D721Med (cell line): ENCODE measurements at places on chromosomes 6 and 20.

- no peak for DNase-seq
Observed at GRCh38 chr20:50762045-50762422, 30.7 kb downstream of the PARD6B start.

- no peak for DNase-seq
Observed at GRCh38 chr6:105596284-105596755, 193.4 kb upstream of the PREP start.

- DNase-seq = no peak
Observed at GRCh38 chr20:35166242-35166830, 5.5 kb upstream of the PROCR start.

DNA sequence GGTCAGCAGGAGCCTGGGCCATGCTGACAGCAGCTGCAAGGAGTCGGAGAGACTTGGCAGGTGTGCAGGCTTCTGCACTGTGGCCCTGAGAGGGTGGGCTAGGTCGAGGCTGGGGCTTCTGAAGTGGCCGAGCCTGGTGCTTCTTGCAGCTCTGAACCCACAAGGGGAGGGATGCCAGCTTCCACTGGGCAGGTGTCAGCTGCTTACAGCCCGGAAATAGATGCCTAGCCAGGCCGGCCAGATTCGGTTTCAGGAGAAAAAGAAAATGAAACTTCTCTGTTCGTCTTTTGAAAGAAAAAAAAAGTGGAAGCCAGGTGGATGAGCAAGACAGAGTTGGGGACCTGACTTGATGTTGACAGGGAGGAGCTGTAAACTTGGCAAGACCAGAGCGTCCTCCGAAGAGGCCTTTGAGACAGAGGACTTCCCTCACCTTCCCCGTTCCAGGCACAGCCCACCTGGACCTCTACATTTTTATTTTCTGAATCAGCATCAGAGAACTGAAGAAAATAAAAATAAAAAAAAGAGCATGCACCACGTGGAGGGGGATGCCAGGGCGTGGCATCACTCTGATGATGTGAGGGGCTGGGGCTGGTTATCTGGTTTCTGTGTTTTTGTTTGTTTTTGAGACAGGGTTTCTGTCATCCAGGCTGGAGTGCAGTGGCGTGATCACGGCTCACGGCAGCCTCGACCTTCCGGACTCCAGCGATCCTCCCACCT lies at the start of gene ZBP1:
TSS of gene ZBP1 (minus strand) at position 153 of the 717 bp plus-strand sequence. CDS start at position 22, 131 bp downstream.
- no peak for DNase-seq

GRCh38 chr6:137025786-137026730 lies 18.7 kb downstream of the IL20RA start:
- DNase-seq = no peak

GRCh38 chr6:133899556-133899955 lies 10.6 kb downstream of the TCF21 start:
- no peak for DNase-seq

DNA sequence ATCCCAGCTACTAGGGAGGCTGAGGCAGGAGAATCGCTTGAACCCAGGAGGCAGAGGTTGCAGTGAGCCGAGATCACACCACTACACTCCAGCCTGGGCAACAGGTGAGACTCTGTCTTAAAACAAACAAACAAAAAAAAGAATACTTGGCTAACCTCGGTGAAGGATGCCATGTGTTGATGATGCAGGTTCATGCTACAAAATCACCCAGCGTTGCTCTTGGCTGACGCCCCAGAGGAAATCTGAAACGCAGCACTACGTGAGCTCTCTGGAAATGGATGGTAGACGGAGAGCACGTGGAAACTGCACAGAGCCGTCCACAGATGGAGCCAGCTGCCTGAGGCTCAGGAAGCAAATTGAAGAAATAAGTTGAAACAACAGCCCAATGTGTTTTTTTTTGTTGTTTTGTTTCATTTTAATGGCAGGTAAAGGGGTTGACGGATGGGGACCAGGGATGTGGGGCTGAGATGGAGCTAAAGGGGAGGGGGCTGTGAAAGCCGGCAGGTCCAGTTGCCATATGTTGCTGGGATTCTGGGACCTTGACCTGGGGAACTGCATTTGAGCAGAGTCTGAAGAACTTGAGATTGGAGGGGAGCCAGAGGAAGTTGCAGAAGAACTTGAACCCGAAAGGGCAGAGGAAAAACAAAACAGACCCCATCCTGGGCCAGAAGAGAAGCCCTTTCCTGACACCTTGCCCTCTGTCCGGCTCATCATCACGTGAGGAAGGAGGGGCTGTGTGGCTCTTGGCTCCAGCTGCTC lies 12.8 kb upstream of the MANBAL start:
- DNase-seq = no peak

DNA sequence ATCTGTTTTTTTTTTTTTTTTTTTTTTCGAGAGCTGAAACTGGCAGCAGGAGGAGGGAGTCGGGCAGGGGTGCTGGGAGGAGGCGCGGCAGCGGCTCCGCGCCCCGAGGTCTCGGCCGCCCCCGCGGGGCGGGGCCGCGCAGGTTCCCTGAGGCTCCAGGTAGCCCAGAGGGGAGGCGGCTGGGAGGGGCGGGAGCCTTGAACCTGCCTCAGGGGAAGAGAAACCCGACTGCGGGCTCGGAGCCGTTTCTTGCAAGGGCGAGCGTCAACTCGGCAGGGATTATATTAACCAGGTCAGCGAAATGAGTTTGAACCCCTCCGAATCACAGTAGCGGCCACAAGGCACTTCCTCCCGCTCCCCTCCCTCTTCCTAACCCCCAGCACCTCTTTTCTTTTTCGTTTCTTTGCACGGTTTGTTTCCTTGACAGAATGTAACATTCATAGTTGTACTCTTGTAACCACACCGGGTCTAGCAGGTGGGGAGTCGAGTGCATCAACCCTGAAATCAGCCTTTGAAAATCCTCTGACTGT lies 2.0 kb downstream of the MYB start:
- DNase-seq = no peak

GRCh38 chr6:159267165-159267564 lies 98.0 kb downstream of the FNDC1 start:
- DNase-seq = no peak

- DNase-seq = no peak
Observed at GRCh38 chr20:57160985-57161384, 105.5 kb downstream of the BMP7 start.

GRCh38 chr20:63915471-63915870 lies 20.5 kb downstream of the DNAJC5 start:
- no peak for DNase-seq

DNA sequence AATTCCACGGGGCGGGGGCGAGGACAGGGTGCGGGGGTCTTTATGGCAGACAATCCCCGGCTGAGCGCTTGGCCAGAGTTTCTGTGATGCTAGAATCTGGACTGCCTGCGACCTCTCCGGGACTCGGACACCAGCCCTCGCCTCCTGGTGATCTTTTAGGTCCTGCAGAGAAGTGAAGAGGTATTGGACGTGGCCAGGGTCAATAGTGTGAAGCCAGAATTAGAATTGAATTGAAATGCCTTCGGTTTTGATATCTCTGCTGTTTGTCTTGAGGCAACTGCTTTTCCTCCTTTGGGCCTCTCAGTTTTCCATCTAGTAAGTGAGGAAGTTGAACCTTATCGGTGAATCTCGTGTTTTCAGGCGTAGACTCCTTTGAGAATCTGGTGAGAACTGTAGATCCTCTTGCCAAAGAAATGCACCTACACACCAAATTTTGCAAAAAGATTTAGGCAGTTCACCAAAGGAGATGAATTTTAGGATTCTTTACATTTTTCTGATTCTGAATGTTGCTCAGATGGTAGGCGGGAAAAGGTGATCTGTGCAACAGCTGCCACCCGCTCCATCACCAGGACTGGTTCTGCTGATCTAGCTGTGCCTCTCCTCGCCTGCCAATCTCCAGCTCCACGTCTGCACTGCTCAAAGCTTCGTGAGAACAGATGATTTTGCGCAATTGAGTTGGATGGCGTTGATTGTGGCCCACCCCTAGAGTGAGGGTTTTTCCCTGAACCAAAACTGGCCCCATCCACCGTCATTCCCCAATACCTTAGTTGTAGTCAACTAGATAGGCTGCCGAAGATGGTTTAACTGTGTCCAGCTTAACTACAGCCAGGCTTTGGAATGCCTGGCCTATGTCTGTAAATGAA lies 837 bp upstream of the OSER1 start:
- no peak for DNase-seq

DNA sequence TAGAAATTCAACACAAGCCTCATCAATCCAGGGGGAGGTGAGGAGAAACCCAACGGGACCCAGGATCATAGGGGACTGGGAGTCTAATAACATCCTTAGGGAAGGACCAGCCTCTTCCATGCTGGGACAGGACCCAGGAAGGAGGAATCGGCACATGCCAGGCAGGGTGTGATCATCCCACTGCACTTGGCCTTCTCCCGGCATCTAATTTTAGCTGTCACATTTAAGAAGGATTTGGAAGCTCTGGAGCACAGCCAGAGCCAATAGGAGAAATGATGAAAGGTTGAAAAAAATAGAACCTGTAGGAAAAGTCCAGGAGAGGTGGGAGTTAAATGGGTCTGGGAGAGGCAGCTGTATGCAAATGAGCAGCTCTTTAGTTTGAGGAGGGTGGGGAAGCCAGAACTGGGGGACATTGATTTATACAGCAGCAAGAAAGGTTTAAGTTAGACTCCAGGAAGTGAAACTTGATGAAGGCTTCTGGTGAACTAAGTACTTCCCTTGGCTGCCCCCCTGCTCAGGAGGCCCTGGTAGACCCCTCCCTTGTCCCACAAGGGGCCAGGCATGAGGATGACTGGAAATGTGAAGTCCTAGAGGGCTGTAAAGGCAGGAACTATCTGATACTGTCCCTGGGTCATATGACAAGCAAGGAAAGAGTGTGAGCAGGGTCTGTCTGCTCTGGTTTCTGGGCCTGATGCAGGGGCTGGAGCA lies 260.3 kb downstream of the LRFN2 start:
- DNase-seq = no peak

DNA sequence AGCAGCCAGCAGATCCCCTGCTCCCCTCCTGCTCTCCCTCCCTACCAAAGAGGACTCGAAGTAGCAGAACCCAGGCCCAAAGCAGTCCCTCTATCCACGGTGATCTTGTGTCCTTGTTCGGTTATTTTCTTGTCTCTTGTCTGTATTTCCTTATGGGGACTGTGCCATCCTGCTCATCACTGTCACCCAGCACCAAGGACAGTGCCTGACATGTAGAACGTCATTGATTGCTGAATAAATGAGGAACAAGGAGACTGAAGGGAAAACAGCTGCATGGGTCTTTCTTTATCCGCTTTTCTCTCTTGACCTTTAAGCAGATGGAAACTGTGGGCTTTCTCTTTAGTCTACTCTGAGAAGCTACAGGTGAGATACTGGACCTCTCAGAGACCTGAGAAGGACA lies 29.4 kb upstream of the ZNF831 start:
- no peak for DNase-seq

- DNase-seq = peak; percentile 87
Observed at GRCh38 chr6:111626441-111626840, 20.8 kb upstream of the TRAF3IP2 start.
